ENCODE measurements at places on chromosomes 4 and X. TPM values are rescaled to one million over a fixed set of nuclear protein-coding genes. Genes with fewer than 3 reads are reported as not detected.

The SSX4B gene
- total RNA-seq, result not detected

The FGFBP2 gene
- 1.3 TPM for total RNA-seq

The PFKFB1 gene
- not detected for total RNA-seq

The RAB40A gene
- 0.41 TPM for total RNA-seq

The CXorf49 gene
- not detected for total RNA-seq

The TMEM150C gene
- total RNA-seq, result 13.4 TPM

The SSX2B gene
- total RNA-seq, result not detected

DNA sequence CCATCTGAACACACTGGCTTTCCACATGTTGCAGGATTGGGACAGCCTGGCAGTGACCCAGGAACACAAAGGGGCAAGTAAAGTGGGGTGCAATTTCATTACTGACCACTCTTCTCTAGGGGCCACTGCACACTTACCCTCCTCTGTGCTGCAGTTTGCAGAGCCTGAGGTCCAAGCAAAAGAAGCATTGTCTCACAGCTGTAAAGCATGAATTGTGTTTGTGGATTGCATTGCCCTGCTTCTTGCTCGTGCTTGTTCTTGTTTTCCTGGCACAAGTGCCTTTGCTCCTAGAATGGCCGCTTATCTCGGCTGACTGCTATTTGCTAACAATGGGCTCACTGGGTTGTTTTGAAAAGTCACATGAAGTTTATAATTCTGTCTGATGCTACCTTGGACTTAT, 209.1 kb upstream of the JADE1 start:
- H3K36me3 ChIP-seq, result no peaks in the 10 kb centered on the region
- peaks cover 33% of the 10 kb centered on the region for H3K4me1 ChIP-seq
- H3K4me3 ChIP-seq, result no peak overlapping the region
- DNase-seq, result no peak
- no peaks in the 10 kb centered on the region for H3K27me3 ChIP-seq

GRCh38 chrX:1511829-1512228, 25.2 kb downstream of the P2RY8 start:
- H3K27ac ChIP-seq, result no peak overlapping the region
- H3K4me3 ChIP-seq, result no peak overlapping the region
- no peaks in the 10 kb centered on the region for H3K27me3 ChIP-seq
- no peaks in the 10 kb centered on the region for H3K36me3 ChIP-seq
- H3K4me1 ChIP-seq, result no peaks in the 10 kb centered on the region

DNA sequence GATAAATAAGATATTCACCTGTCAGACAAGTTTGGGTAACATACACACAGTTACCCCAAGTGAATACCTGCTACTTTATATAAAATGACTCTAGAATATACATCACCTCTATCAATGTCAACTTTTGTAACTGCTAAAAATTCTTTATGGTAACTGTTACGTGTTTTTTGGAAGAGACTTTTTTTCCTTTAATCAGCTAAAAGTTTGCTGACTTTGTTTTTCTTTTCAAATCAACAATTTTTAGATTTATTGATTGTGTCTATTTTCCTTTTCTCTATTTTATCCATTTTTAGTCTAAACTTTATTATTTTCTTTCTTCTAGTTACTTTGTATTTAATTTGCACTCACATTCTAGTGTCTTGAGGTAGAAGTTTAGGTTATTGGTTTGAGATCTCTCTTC, 1106.6 kb upstream of the LCORL start:
- H3K4me1 ChIP-seq, result no peaks in the 10 kb centered on the region
- no peaks in the 10 kb centered on the region for H3K36me3 ChIP-seq
- H3K27ac ChIP-seq, result no peak overlapping the region
- no peak for DNase-seq
- no peak overlapping the region for H3K4me3 ChIP-seq
- H3K27me3 ChIP-seq, result no peaks in the 10 kb centered on the region

DNA sequence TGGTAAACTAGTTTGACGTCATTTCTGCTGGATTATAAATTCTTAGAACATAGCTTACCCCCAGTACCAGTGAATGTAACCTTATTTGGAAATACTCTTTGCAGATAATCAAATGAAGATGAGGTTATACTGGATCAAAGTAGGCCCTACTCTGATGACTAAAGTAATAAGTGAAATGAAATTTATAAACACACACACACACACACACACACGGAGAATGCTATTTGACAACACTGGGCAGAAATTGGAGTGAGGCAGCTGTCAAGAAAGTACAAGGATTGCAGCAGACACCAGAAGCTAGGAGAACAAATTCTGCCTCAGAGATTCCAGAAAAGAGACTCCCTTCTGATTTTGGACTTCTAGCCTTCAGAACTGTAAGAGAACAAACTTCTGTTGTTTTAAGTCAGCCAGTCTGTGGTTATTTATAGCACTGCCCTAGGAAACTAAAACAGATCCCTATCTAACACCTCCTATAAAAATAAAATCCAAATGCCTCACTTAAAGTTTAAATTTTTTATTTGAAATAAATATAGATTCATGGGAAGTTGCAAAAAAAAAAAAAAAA, 448.6 kb downstream of the PCDH18 start:
- H3K27me3 ChIP-seq, result no peaks in the 10 kb centered on the region
- H3K27ac ChIP-seq, result no peak overlapping the region
- DNase-seq, result no peak
- no peak overlapping the region for H3K4me3 ChIP-seq
- H3K36me3 ChIP-seq, result no peaks in the 10 kb centered on the region

- DNase-seq, result no peak
- no peak overlapping the region for H3K27ac ChIP-seq
- no peaks in the 10 kb centered on the region for H3K4me1 ChIP-seq
Measured at GRCh38 chrX:8253096-8253495, 82.0 kb upstream of the VCX2 start.

DNA sequence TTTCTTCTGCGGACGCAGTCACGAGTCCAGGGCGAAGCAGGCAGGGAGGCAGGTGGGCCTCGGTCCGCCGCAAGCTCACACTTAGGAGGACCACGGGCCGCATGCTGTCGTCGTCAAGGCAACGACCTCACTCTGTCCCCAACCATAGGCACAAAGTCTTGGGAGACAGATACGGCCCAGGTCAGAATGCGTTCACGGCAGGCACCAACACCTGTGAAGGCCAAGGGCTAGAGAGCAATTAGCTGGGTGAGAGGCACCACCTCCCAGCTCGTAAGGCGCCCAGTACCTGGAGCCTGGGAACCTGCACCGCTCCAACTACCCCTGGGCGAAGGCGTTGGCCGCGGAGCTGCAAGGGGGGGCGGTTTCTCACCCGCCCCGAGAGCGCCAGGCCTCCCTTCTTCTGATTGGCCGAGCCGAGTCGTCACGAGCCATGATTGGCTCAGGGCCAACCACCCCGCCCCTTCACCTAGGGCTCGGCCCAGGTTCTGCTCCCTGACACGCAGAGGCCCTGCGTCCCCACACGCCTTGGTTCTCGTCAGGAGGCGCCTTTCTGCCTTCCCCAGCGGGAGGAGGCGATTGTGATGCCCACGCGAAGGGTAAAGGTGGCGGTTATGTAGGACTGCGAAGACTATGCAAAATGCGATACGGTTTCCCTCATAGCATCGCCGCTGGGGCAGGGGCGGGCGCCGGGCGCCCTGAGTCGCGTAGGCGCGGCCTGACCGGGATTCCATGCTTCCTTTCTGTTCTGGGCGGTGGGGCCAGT, at the start of gene CDKL2:
Gene CDKL2 (minus strand): TSS at position 355 of the 763 bp plus-strand sequence. CDS start 4,540 bp downstream, outside the sequence.
- peak; percentile 70 for DNase-seq
- H3K36me3 ChIP-seq, result no peaks in the 10 kb centered on the region
- peaks cover 10% of the 10 kb centered on the region for H3K4me1 ChIP-seq
- peak within 1 kb of the TSS; percentile 56 for H3K4me3 ChIP-seq
- H3K27me3 ChIP-seq, result peaks cover 6% of the 10 kb centered on the region

DNA sequence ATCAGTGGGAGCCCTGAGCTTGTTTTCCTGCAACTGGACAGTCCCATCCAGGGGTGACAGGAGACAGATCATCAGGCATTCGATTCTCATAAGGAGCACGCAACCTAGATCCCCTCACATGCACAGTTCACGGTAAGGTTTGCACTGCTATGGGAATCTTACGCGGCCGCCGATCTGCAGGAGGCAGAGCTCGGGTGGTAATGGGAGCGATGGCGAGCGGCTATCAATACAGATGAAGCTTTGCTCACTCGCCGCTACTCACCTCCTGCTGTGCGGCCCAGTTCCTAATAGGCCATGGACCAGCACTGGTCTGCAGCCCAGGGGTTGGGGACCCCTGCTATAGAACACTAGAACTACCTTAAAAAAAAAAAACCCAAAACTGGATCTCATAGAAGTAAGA, 45.4 kb downstream of the ARSD start:
- no peak overlapping the region for H3K27ac ChIP-seq
- H3K4me3 ChIP-seq, result no peak overlapping the region
- H3K4me1 ChIP-seq, result peaks cover 4% of the 10 kb centered on the region
- H3K27me3 ChIP-seq, result no peaks in the 10 kb centered on the region
- DNase-seq, result no peak

- H3K27me3 ChIP-seq, result no peaks in the 10 kb centered on the region
- no peaks in the 10 kb centered on the region for H3K36me3 ChIP-seq
- H3K4me1 ChIP-seq, result no peaks in the 10 kb centered on the region
- H3K27ac ChIP-seq, result no peak overlapping the region
- H3K4me3 ChIP-seq, result no peak overlapping the region
Measured at GRCh38 chrX:79182616-79183015, 38.1 kb downstream of the GPR174 start.

DNA sequence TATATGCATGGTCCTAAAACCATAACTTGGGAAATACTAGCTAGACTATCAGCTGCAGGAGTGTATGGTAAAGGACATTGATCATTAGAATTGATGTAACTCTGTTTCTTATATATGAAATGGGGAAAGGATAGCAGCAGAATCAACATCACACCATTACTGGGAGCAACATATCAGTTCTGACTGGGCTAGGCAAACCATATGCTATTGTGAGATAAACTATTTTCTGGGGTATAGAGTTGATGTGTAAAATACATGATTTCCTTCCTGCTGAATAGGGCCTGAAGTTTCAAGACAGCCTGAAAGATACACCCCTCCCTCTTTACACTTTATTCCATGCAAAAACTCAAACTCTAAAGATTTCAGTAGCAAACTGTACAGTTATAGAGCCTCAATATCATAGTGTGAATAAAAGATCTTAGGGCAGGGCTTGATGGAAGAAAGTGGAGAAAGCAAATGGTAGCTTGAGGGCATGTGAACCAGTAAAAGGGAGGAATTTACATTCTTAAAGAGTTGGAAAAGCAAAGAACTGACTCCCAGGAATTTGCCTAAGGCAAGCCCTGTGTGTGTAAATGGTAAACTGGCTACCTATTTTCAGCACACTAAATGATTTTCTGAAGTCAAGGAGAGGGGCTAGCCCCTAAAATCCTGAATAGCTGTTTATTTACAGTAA, 404.1 kb downstream of the MAPK10 start:
- no peak overlapping the region for H3K27ac ChIP-seq
- no peak for DNase-seq
- H3K4me3 ChIP-seq, result no peak overlapping the region
- no peaks in the 10 kb centered on the region for H3K27me3 ChIP-seq
- H3K4me1 ChIP-seq, result no peaks in the 10 kb centered on the region

Measured in heart right ventricle (tissue), 16 donors.